ENCODE measurements at places on chromosomes 2 and 18.
A peak's percentile ranks its signal among the peaks of the same experiment; 100 is the strongest.

GRCh38 chr2:197388866-197389587 lies 45.8 kb downstream of the SF3B1 start:
- no peak for DNase-seq

DNA sequence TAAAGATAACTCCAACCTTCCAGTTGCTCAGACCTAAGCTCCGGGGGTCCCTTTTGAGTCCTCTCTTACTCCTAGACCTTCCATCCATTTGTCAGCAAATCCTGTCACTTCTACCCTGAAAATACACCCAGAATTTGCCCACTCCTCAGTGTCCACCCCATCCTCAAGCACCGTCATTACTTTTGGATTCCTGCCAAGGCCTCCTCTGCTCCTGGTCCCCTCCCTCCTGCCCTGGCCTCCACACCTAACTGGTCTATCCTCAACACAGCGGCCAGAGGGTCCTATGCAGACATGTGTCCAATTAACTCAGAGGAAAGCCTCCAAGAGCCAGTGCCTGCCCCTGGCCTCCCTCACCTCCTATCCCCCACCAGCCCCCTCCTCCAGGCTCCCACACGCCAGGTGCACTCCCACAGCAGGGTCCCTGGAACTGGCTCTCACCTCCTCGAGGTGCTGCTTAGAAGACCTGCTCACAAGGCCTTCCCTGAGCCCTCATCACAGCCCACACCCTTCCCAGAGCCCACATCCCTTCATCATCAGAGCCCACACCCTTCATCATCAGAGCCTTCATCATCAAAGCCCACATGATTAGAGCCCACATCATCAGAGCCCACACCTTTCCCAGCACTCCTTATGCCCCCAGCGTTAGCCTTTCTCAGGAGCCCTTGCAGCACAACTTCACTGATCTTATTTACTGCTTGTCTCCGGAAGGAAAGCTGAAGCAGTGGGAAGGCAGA lies 20.4 kb downstream of the FAM178B start:
- no peak for DNase-seq

DNA sequence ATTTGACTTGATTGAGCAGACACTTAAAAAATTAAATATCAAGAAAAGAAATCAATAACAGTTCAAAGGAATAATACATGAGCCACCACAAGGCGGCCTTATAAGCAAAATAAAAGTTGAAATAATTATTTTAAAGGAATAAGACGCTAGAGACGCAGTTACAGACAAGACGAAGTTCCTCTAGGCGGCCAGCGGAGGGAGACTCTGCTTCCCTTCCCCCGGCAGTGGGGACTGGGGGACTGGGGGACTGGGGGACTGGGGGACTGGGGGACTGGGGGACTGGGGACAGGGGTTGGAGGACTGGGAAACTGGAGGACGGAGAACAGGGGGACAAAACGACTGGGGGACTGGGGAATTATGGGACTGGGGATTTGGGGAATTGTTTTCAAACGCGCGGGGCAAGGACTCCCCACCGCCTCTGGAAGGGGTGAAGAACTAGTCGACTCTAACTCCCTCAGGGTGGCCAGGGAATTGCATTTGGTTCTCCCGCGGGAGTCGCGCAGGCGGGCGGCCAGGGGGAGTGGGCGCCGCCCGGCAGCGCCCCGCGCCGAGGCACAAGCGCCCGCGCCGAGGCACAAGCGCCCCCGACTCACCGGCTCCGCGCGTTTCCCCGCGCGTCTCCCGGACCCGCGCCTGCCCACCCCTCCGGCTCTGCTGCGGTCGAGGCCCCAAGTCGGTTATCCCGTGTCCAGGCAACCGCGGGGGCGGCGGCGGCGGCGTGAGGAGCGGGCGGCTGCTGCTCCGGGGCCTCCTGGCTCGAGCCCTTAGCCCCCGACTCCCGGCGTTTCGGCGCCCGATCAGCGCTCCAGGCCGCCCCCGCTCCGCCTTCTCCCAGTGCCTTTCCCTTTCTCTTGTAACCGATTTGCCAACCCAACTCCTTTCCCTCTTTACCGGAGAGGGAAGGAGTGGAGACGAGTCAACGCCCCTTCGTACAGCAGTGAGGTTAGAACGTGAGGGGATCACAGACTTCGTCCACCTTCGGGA lies at the start of gene CCDC178:
CCDC178 (minus strand) TSS at position 662 of the 984 bp plus-strand sequence. CDS start 28,633 bp downstream, outside the sequence.
- no peak for DNase-seq

- no peak for DNase-seq
Observed at GRCh38 chr2:3236300-3237045, 141.1 kb downstream of the EIPR1 start.

DNA sequence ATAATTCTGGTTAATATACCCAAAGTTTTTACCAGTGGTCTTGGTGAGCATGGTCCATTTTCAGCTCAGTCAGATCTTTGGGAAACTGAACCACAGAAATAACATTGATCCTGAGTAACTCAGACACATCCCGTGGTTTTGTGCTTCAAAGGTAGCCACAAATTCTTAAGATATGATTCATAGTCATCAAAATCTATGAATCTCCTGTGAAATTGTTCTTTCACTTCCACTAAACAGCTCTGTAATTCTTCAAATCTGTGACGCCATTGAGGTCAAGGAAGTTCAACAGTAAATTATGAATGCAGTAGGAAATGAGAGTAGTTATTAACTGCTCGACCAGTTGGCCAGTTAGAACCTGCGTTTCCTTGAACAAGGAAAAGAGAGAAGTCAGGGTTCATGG lies 147.3 kb downstream of the IRS1 start:
- DNase-seq: no peak

GRCh38 chr18:3411854-3412268 lies 38.1 kb upstream of the TGIF1 start:
- DNase-seq: no peak

GRCh38 chr2:105929516-105929915 lies 184.8 kb downstream of the NCK2 start:
- no peak for DNase-seq

DNA sequence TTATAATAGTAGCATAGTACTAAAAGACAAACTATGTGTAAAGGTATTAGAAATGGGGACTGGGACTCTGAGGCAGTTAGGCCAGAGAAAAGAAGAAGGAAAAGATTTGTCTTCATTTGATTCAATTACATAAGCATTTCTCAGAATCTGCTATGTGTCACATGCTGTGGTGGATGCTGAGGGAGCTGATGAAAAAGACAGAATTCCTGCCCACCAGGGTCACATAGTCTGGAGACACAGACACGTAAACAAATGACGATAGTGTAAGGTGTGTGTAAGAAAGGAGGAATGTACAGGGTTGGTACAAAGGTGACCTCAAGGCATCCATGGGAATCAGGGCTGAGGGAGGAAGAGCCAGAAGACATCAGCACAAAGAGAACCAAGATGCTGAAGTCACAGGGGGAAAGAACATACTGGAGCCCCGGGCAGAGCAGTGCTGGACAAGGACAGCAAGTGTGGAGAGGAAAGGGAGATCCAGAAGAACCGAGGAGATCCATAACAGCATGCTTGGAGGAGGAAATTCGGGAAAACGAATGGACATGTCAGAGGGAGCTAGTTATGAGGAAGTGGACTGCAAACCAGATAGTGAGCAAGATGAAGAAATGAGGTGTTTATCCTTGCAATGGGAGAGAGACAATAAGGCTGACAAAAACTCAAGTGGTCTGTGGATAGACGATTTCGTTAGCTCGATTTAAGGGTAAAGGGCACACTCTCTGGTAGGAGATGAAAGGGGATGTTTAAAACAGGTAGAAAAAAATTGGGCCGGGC lies 1.2 kb upstream of the MAPRE3 start:
- DNase-seq: no peak

DNA sequence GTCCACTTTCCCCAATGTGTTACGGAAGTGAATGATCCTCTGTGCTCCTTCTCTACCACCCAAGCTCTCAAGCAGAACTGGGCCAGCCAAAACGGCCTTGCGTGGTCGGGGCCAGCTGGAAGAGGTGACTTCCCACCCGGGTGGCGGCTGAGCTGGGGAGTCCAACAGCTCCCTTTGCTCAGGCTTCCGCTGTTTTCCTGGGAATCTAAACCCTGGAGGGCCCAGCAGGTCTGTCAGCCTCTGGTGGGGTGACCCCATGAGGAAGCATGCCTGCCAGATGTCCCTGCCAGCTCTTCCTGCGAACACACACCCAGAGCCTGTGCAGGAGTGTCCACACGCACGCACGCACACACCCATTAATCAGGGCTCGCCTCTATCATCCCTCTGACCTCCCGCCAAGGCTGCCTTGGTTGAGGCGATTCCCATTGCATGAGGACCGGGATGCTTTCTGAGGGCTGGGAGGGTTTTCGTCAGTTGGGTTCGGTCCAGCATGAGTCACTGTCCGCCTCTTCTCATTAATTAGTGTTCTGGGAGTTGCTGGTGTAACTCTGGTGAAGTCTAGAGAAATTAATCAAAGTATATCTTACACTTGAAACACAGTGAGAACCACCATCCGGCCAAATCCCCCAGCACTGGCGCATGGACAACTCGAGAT lies 90.6 kb downstream of the TWIST2 start:
- peak; percentile 50 for DNase-seq

DNA sequence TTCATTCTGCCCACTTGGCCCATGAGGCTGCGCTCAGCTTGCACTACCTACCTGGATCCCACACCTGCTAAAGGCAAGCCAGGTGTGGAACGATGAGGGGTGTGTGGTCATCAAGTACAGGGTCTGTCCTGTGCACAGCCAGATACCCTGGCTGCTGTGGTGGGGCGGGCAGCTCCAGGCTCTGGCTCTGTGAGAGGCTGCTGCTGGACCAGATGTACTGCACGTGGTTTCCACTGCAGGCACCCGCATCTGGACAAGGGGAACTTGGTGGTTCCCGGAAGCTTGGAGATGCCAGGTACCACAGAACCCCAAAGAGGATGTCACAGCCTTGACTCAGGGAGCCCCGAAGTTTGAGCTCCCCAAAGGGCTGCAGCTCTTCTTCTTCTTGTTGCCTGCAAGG lies 68.1 kb upstream of the ZNF804A start:
- DNase-seq: no peak

GRCh38 chr2:236977063-236977851 lies 108.4 kb upstream of the COPS8 start:
- no peak for DNase-seq

GRCh38 chr18:53070788-53071187 lies 730.8 kb downstream of the DCC start:
- no peak for DNase-seq

- no peak for DNase-seq
Observed at GRCh38 chr18:72086421-72086820, 457.7 kb downstream of the CBLN2 start.

DNA sequence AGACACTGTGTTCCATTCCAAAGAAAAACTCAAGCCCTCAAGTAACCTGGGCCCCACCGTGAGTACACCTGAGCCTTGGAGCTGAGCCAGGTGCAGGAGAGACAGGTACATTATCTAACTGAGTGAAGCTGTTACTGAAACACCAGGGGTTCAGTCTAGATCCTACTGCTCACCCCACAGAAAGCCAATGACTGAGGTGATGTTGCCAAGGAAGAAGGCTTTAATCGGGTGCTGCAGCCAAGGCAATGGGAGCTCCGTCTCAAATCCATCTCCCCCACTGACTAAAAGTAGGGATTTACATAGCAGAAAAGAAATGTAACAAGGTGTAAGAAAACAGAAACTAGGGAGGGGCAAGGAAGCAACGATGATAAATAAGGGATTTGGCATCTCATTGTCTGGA lies 15.2 kb upstream of the SLC14A1 start:
- no peak for DNase-seq

GRCh38 chr2:72008608-72009007 lies 139.1 kb downstream of the CYP26B1 start:
- DNase-seq: no peak

GRCh38 chr2:3741396-3741795 lies 38.0 kb downstream of the DCDC2C start:
- no peak for DNase-seq

DNA sequence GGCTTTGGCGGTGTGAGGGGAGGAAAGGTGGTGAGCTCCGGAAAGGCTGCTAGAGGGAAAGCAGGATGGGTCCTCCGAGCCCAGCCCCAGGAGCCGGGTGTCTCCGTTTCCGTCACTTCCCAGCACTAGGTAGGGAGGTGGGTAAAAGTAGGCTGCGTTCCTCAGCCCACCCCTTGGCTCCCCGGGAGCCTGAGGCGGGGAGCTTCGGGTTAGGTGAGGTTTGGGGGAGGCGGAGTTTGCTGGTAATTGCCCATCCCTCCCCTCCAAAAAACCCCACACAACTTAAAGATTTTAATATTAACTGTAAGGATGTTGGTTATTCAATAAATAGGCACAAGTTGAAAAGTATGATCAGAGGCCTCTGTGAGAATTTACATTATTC lies 552 bp upstream of the ATF2 start:
- DNase-seq: no peak

GRCh38 chr2:207759890-207760289 lies 9.8 kb downstream of the FZD5 start:
- DNase-seq: no peak

DNA sequence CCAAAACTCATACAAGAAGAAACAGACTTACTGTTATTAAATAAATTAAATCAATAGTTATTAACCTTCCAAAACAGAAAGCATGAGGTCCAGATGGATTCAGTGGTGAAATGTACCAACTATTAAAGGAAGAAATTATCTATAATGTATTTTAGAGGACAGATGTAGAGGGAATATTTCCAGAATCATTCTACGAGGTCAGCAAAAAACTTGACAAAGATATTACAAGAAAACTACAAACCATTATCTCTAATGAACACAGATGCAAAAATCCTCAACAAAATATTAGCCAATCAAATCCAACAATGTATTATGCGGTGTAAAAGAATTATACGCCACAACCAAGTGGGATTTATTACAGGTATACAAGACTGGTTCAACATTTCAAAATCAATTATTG lies 63.7 kb downstream of the ROCK2 start:
- no peak for DNase-seq

DNA sequence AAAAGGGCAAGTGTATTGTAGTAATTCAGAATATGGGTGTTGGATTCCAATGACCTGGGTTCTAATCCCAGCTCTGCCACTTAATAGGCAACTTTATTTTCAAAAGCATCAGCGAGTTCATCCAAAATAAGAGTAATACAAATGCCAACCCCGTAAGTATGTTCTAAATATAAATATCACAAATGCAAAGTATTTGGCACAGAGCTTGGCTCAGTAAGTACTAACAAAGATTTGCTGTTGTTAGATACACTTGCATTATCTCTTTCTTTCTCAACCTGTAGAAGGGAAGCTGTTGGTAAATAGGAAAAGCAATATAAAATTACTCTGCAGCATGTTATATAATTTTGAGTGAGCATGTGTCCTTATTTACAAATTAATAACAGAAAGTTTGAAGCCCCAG lies 1302.6 kb upstream of the FAM98A start:
- DNase-seq: no peak

- DNase-seq: no peak
Observed at GRCh38 chr2:37350034-37350433, 5.6 kb downstream of the QPCT start.

- DNase-seq: peak; percentile 71
Observed at GRCh38 chr2:28716265-28716865, 35.3 kb upstream of the PPP1CB start.

- DNase-seq: peak; percentile 9
Observed at GRCh38 chr2:128654408-128654807, 335.7 kb upstream of the HS6ST1 start.

Data from gastrocnemius medialis (tissue), 4 donors.